Renal pelvis (tissue), 12 donors: ENCODE measurements at places on chromosomes 2 and 18. TPM values are rescaled to one million over a fixed set of nuclear protein-coding genes. Genes with fewer than 3 reads are reported as not detected.

DNA sequence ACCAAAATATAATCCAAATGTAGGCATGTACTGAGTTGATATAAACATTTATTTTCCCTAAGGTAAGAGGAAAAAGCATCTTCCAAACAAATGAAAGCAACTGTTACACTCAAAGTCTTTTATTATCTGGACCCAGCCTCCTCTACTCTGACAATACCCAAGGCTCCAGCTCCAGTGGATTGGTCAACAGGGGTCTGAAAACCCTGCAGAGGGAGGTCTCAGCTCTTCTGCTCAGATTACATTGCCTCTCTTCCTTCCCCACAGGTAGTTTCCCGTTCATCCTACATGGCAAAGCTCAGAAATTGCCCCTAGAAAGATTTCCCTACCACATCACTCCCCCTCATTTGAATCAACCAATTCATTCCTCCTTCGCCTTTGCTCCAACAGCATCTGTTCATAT lies 457.0 kb downstream of the METTL4 start:
- no peak for DNase-seq

DNA sequence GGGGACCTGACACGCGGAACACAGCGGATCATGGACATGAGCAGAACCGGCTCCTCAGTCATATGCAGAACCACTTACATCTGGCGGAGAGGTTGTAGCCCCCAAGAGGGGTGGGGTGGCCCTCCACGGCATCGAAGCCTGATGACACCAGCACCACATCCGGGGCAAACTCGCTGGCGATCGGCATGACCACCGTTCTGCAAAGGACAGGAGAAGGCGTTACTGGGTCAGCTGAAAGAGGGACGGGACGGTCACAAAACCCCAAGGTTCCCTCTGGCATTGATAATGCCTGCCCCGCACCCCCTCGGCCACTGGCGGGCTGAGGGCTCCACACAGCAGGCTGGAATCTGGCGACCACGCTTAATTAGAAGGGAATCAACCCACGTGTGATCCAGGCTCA lies 220.5 kb downstream of the TWIST2 start:
- no peak for DNase-seq

DNA sequence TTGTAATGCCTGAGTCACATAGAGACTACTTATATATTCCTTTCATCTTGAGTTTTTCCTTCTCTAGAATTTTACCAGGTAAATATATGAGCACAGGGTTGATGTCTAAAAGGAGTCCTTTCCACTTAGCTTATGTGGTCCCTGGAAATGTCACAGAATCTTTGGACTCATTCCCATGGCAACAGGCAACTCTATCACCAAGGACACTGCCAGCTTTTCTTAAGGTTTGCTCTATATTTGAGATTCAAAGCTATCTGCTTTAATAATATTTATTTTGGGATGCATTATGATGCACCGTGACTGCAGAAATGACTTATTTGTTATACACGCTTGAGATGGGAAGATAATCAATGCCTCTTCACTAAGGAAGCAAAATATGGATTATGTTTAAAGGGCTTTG lies 363.0 kb downstream of the PLCL1 start:
- no peak for DNase-seq

DNA sequence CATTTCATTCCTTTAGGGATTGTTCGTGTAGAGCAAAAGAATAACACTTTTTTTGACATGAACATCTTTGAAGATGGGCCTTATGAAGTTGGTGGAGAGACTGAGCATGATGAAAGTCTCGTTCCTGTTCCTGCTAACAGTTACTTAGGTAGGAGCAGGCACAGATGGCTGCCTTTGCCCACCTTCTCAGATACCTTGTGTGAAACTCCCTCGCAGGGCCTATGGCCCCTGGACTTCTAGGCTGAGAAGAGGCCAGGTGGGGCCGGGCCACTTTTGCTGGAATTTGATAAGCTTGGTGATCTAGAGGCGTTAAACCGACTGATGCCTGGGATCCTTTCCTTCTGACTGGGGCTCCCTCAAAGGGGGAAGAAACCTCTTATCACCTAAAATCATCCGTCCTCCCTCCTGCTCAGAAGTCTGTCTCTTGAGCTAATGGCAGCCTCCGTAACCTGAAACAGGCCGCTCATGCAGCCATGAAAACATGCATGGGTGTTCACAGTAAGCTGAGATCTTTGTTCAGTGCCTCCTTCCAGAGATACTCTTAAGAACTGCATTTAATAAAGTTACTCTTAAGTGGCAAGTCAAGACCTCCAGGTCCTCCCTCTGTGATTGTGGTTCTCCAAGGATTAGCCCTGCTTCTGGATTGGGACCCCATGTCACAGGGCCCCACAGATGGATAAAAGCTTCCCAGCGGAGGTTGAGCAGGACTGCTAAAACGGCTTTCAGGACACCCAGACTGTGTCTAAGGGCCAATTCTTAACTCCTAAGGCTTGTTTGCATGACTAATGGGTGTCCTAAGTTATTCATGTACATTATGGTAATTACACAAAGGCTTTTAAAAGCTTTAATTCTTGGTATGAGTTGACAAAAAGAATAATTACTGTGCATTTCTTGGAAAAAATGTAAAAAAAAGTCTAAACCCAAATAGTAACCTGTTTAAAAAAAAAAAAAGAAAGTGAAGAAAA lies 43.9 kb downstream of the ITGA6 start:
- DNase-seq: no peak

GRCh38 chr2:212021947-212022346 lies 516.7 kb downstream of the ERBB4 start:
- no peak for DNase-seq

- no peak for DNase-seq
Measured at GRCh38 chr2:176781570-176782217, 430.9 kb upstream of the HNRNPA3 start.

DNA sequence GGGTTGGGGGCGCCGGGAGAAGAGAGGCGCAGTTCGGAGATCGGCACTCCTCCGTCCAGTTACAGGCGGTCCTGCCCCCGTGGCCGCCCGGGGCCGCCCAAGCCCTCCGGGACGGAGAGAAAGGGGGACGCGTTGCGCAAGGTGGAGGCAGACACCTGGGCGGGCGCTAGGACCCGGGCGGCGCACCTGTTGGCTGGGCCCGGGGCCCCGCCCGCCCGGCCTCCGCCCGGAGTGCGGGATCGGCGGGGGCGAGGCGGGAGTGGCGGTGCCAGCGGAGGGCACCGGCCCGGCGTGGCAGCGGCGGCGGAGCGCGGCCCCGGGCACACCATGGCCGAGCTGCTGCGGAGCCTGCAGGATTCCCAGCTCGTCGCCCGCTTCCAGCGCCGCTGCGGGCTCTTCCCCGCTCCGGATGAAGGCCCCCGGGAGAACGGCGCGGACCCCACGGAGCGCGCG lies at the start of gene SGPP2:
SGPP2 (plus strand) TSS at position 268 of the 453 bp plus-strand sequence; CDS start at position 328, 60 bp downstream.
- DNase-seq: no peak

DNA sequence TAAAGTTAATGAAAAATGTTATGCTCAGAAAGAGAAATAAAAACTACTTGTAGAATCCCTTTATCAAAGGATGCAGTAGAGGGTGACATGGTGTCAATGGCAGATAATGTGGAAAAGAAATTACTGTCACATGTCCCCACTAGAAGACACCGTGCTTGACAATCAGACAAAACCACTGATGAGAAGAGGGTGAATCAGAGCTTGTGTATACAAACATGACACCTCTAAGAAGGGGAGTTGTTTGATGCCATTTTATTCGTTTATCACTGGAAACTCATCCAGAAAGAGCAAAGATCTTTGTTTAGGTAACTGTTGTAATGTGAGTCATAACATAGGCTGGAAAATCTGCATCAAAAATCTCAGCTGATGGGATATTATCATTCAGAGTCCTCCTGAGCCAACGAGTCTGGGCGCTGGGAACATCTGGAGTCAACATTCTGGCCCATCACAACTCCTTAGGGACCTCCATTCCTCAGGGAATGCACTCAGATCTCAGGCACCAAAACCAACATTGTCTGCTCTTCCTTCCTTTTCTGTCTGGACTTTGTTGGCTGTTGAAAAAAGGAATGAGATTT lies 49.5 kb upstream of the RAB12 start:
- peak; percentile 9 for DNase-seq

GRCh38 chr2:239762655-239763269 lies 262.4 kb downstream of the NDUFA10 start:
- no peak for DNase-seq

GRCh38 chr18:9008709-9009635 lies 93.5 kb upstream of the NDUFV2 start:
- DNase-seq: no peak

- DNase-seq: no peak
Measured at GRCh38 chr2:200405599-200406298, 99.3 kb downstream of the SPATS2L start.

GRCh38 chr2:142875010-142875409 lies 2.5 kb upstream of the KYNU start:
- DNase-seq: no peak

ANKRD30BL gene
- polyA plus RNA-seq: 1.2 TPM

CCDC74B gene
- polyA plus RNA-seq: 17.1 TPM

ASXL3 gene
- 5.8 TPM for polyA plus RNA-seq

GPBAR1 gene
- polyA plus RNA-seq: 2.7 TPM

CTDSP1 gene
- polyA plus RNA-seq: 174 TPM

RAB17 gene
- 10.1 TPM for polyA plus RNA-seq

IFT172 gene
- polyA plus RNA-seq: 76.4 TPM
